NCI-H187 treated with DMSO at 0.1 percent for 48 hours (cell line): ENCODE measurements at places on chromosomes 1 and 21.
A peak's percentile ranks its signal among the peaks of the same experiment; 100 is the strongest.

- no peak for DNase-seq
Observed at GRCh38 chr1:195520757-195521156, 1087.5 kb downstream of the KCNT2 start.

- DNase-seq, result no peak
Observed at GRCh38 chr1:47491341-47491753, 53.5 kb downstream of the FOXD2 start.

DNA sequence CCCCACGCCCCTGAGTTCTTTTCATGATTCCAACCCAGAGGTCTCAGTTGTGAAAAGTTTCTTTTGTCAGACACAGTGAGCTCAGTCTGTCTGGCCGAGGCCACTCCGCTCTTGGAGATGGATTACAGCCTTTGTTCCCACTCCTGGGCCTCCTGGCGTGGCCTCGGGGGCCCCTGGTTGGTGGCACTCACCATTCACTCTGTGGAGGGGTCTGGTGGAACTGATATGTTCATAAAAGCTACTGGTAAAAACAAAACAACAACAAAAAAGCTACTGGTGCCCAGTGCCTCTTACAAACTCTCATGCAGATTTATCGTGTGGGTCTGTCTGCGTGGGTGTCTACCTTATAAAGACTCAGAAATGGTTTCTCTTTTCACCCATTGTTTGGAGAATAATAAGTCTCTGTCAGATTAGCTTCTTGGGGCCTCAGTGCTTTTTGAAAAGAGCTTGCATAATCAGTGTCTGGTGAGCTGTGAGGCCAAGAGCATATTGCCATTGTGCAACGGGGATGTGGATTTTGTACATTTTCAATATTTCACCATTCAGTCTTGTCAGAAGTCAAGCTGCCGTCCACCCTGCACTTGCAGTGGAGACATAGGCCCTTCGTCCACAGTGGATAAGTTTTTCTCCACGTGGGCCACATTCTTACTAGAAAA, 86.7 kb downstream of the GALNT2 start:
- DNase-seq, result no peak

- no peak for DNase-seq
Observed at GRCh38 chr21:37566790-37567615, 200.4 kb downstream of the DYRK1A start.

DNA sequence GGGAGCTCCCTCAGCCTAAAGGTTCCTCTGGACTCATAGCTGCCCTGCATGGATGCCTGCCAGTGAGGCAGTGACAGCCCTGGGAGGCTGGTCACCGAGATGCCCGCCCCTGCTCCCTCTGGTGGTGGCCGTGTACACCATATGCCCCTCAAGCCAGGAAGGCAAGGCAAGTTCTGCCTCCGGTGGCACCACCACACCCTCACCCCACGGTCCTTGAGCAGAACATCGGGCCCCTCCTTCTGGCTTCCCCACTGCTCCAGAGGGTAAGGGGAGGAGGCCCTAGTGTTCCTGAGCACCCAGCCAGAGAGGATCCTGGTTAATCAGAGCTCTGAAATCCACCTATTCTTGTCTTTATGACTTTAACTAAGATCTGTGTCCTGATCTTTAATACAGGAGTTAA, 1.5 kb upstream of the S100A14 start:
- DNase-seq, result no peak

- no peak for DNase-seq
Observed at GRCh38 chr1:51175278-51175677, 60.8 kb upstream of the RNF11 start.

- DNase-seq, result no peak
Observed at GRCh38 chr21:33760641-33761440, 118.5 kb downstream of the ITSN1 start.

- no peak for DNase-seq
Observed at GRCh38 chr1:35571263-35571662, 1.9 kb upstream of the TFAP2E start.

DNA sequence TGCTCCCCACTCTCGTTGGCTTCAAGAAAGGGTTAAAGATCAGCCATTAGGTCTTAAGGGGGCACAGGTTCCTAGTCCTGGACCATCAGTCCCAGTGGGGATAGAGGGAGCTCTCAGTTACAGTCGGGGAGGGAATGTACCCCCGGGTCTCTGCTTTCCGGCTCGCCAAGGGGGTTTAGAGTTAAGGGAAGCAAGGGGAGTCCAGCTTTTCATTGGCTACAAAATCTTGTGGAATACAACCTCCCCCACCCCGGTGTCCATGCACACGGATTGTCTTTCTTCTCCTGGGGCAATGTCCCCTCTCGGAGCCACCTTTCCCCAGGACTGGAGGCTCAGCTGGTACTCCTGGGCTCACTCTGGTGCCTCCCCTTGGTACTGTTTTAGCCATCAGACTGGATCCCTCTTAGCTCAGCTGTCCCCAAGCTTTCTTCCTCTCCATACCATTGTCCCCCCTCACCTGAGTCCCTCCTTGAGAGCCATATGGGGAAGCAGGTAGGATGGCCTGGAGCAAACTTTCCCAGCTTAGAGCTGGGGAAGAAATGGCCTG, at the start of gene A3GALT2:
TSS of gene A3GALT2 (minus strand) at position 480 of the 547 bp plus-strand sequence. CDS start at position 480, 0 bp downstream.
- DNase-seq, result no peak

- DNase-seq, result no peak
Observed at GRCh38 chr1:5331101-5331500, 661.1 kb downstream of the NPHP4 start.

DNA sequence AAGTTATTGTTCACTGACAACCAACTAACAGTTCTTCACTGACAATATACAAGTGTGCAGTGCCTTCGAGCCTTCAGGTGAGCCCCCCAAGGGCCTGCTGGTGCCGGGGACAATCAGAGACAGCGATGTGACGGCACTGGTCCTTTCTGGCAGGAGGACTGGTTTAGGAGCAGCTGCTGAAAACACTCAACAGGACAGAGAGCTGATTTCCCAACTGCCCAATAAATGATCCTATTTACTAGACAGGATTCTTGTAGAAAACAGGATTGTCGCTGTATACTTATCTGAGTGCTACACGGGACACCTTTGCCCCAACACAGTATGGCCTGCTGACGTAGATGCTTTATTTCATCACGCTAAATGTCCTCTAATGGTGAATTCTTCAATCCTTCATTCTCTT, 65.4 kb downstream of the TP53BP2 start:
- DNase-seq, result no peak

GRCh38 chr1:85394130-85394529, 70.8 kb downstream of the DDAH1 start:
- DNase-seq, result no peak

GRCh38 chr21:31264574-31264973, 79.5 kb downstream of the TIAM1 start:
- DNase-seq, result no peak

- DNase-seq, result no peak
Observed at GRCh38 chr1:59146056-59146455, 150.8 kb upstream of the FGGY start.

GRCh38 chr1:114530224-114530623, 19.2 kb upstream of the TRIM33 start:
- no peak for DNase-seq

GRCh38 chr21:33901412-33902288, 14.0 kb downstream of the ATP5PO start:
- DNase-seq, result no peak

DNA sequence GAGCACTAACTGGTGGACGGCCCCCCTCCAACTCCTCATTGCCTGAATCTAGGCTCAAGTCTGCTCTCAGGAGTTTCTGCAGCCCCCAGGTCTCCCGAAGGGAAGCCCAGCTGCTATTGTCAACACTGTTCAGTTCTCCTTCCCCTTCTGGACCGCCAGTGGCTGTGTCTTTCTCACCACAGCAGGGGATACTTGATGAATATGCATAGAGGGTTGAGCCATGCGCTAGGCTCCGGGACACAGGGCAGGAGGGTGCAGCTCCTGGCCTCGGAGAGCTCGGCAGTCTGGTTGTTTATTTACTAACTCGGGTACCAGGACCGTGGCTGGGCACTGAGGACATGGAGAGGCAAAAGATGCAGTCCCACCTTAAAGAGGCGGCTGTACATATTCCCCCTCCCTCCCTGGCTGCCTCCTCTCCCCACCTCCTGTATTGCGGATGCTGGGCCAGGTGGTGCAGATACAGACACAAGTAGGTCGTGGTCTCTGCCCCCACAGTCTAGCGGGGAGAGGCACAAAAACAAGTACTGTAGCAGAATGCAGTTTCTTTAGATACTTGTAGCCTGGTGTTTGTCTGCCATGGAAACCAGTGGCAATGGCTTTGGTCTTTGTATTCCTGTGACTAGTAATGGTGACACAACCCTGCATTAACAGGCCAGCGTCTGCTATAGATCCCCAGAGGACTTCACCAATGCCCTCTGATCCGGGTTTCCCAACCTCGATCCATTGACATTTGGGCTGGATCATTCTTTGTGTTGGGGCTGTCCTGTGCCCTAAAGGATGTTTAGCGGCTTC, 26.2 kb downstream of the ARHGEF10L start:
- no peak for DNase-seq

GRCh38 chr1:11211925-11212587, 22.9 kb downstream of the ANGPTL7 start:
- DNase-seq, result no peak

DNA sequence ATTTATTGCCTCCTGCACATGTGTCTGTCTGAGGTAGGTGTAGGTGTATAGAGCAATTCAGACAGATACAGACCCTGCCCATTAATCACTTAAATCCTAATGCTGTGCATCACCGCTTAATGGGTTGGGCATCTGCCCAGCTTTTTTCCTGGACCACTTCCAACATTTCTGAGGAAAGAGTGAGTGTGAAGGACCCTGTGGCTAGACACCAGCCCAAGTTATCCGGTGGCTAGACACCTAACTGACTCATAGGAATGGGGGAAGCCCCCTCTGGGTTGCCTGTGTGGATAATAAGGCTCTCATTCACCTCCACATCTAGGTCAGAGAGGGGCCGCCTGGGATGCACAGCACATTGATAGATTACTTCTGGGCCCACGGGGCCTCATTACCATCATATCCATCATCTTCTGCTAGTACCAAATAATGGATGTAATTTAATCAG, 121.1 kb upstream of the RAVER2 start:
- no peak for DNase-seq

GRCh38 chr1:222547944-222548671, at the start of gene HHIPL2:
TSS of gene HHIPL2 (minus strand) at chr1:222548104. CDS start at chr1:222548044, 60 bp downstream.
- no peak for DNase-seq

GRCh38 chr1:202200112-202200548, 6.5 kb downstream of the LGR6 start:
- DNase-seq, result no peak

DNA sequence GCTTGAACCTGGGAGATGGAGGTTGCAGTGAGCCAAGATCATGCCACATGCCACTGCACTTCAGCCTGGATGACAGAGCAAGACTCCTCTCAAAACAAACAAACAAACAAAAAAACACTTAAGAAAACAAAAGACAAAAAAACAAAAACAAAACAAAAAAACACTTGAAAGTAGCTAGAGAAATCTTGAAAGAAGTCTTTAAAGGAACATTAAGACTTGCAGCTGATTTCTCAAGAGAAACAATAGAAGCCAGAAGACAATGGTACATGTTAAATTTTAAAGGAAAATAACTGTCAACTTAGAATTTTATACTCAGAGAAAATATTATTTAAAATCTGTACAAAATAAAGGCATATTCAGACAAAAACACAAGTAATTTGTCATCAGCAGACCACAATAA, 71.3 kb downstream of the HLX start:
- DNase-seq, result no peak

DNA sequence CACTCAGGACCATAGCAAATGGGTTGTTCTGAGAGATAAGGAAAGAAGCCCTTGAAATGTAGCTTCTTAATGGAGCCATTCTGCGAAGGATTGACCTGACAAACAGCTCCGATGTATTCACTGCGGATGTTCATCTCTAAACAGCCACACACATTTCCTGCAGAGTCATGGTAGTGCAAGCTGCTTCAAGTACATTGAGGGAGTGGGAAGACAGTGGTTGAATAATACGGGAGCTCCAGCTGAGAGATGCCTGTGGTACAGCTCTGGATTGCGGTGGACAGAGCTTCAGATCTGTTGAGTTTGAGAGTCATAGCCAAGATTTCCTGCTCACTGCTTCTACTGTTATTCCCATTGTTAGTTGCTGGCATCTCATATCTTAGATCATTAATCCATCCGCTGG, 86.6 kb downstream of the ZBTB18 start:
- DNase-seq, result no peak

- no peak for DNase-seq
Observed at GRCh38 chr1:156801409-156802121, 15.1 kb downstream of the SH2D2A start.

DNA sequence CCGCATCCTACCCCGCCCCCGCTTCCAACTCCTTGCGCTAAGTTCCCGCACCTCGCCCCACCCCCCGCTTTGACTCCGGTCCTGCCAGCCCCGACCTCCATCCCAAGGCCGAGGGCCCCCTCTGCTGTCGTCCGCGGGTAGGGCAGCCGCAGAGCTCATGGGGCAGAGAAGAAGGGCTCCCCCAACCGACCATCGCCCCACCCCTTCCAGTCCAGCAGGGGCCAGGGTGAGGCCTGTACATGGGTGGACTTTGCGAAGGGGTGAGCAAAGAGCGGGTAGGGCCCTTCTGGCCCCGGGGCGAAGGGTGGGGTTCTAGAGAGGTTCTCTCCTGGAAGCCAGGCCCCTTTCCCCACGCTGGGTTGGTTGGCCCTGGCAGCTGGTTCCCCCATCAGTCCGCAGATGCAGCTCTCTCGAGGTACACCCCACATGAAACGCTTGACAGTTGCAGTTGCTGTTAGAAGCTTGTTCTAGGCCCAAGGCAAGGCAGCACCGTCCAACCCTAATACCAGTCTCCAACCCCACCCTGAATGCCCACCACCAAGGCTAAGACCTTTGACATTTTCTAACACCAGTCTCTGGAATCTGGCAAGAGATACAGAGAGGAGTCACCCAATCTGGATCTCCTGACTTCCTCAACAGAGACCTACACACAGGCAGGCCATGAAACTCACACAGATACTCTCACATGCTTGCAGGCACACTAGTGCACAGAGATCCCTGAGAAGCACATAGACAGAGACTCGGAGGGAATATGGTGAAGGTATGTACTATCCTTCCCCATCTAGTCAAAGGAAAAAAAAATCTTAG, 25.3 kb upstream of the ADGRB2 start:
- DNase-seq, result peak; percentile 18

DNA sequence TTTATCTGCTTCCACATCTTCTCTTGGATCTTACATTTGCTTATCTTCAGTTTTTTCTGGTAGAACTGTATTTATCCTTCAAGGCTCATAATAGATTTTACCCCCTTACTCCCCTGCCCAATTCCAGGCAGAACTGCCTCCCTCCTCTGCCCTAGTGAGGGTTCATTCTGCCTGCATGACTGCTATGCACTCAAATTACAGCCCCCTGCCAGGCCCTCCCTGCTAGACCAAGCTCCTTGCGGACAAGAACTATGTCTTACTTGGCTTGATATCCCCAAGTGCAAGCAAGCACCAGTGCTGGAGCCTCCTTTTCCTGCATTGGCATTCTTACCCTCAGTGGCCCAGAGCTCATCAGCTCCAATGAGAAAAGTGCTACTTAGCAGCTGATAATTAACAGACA, 18.1 kb downstream of the MAPKAPK2 start:
- DNase-seq, result no peak

- no peak for DNase-seq
Observed at GRCh38 chr1:76729142-76729541, 138.1 kb upstream of the ST6GALNAC5 start.

- DNase-seq, result no peak
Observed at GRCh38 chr21:42505090-42505726, 8.4 kb upstream of the SLC37A1 start.

GRCh38 chr1:207840380-207840779, 70.5 kb downstream of the CD34 start:
- no peak for DNase-seq

- DNase-seq, result no peak
Observed at GRCh38 chr1:4175566-4176405, 275.7 kb upstream of the C1orf174 start.
